ENCODE measurements at places on chromosomes 13 and 19.
A peak's percentile ranks its signal among the peaks of the same experiment; 100 is the strongest.

GRCh38 chr13:92941167-92941566, 285.4 kb upstream of the GPC6 start:
- DNase-seq: no peak

GRCh38 chr13:20466371-20466770, 59.3 kb downstream of the CRYL1 start:
- DNase-seq: no peak

DNA sequence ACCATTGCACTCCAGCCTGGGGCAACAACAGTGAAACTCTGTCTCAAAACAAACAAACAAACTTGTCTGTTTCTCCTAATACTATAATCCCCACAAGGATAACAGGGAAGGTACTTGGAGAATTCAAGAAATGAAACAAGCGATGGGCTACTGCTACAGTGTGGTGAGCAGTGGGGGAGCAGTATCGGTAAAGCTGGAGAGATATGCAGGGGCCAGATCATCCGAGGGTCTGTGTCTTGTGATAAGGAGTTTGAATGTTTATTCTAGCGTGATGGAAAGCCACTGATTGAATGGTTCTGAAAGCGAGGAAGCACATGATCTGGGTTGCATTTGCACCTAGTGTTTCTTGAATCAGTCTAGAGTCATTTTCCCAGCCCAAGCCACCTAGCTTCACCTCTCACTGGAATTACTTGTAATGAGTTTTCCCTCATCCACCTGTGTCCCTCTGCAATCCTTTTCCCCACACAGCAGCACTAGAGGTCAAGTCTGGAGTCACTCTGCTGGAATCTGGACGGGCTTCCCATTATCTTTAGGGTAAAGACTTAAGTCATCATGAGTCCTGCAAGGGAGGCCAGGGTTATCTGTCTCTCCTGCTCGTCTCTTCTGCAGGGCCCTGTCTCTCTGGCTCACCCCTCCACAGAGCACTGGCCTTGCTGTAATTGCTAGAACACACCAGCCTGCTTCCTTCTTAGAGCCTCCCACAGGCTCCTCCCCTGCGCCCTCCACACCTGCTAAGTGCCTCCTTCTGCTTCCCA, 162.3 kb downstream of the KLF5 start:
- DNase-seq: no peak

GRCh38 chr19:11355160-11356073, at the start of gene PLPPR2:
Gene PLPPR2, plus strand, starts transcription at chr19:11355432. Its CDS starts 2,242 bp downstream, at chr19:11357674.
- peak; percentile 72 for DNase-seq

DNA sequence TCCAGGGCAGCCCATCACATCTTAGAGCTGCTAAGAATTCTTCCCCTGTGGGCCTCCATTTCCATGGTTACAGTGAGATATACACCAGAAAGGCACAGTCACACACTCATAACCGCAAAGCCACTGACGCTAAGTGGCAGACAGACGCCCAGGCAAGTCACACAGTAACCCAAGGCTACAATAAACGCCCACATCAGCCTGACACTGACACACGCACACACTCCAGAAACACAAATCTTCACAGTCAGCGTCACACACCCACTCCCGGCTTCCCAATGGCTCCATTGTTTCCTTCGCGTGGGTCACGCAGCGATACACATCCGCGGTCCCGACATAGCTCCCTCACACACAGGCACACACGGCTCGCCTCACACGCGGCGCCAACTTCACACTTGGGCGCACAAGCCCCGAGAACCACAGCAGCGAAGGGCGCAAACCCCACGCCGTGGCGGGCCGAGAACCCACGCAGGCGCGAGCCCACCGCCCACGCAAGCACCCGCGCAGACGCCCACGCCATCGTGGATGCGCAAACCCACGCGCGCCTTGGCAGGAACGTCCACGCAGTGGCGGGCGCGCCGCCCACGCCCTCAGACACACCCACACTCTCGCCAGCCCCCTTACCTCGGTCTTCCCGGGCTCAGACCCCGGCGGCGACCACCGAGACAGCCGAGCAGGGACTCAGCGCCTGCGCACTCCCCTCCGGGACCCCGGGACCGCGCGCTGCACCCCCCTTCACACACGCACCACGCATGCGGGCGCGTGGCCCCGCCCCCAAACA, at the start of gene ZNF667:
TSS of gene ZNF667 (minus strand) at position 695 of the 778 bp plus-strand sequence. CDS start 14,975 bp downstream, outside the sequence.
- no peak for DNase-seq
